ENCODE measurements at places on chromosomes 4 and X.

DNA sequence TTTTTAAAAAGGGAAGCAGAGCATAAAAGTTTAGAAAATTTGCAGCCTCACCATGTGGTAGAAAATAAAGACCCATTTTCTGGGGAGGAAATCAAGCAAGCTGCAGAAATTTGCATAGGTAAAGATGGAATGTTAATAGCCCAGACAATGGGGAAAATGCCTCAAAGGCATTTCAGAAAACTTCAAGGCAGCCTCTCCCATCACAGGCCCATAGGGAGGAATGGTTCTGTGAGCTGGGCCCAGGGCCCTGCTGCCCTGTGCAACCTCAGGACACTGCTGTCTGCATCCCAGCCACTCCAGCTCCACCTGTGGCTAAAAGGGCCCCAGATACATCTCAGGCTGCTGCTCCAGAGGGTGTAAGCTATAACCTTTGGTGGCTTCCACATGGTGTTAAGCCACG lies 137.9 kb downstream of the INPP4B start:
- DNase-seq = no peak

DNA sequence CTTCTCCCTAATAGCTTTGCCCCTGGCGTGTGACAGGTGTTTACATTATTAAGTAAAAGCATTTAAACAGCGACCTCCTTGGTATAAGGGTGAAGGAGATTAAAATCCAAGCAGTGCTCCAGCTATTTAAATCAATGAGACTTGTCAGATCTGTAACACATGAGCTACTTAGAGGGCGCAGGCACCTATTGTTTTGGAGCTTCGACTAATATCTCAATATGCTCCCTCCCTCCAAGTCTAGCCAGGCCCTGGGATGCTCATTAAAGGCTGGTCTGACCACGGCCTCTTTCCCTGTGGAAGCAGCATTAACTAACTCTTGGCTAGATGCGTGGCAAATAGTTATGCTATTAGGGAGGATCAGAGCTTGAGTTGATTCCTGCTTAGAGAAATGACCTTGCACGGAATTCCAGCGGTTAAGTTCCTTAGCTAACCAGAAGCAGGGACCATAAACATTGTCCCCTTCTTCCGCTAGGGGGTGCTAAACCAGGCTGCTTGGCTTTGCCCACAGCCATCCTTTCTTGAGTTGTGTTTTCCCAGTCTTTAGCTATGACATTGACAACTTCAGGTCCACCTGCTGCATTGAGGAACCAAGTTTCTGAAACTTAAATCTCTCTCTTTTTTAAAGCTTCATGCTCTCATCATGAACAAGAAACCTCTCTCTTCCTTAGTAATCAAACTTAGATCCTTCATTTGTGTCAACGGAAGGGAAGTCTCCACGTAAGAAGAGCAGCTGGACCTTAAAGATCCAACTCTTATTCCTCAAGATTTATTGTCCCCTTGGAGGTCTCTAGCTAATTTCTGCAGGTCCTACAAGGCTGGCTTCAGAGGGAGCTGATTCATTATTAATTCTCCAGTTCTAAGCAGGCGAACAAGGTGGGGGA lies 80.7 kb upstream of the IGFBP7 start:
- no peak for DNase-seq

GRCh38 chr4:77187322-77187721 lies 30.3 kb downstream of the CCNG2 start:
- no peak for DNase-seq

DNA sequence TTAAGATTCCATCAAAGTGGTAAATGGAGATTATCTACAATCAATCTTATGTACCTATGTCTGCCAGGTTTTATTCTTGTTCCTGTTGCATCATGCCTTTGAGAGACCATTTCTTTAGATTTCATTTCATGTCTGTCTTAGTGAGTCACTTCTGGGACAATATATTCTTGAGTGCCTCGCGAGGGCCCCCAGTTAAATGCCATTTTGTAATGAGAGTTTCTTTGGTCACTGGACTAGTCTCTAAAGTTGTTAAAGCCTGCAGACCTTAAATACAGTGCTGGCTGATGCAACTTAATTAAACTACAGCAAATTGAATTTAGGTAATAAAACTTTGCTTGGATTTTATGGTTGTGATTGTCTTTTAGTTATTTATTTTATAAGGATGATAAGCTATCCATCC lies 87.2 kb upstream of the PITX2 start:
- DNase-seq = no peak

GRCh38 chrX:10660171-10660570 lies 39.8 kb upstream of the MID1 start:
- DNase-seq = no peak

DNA sequence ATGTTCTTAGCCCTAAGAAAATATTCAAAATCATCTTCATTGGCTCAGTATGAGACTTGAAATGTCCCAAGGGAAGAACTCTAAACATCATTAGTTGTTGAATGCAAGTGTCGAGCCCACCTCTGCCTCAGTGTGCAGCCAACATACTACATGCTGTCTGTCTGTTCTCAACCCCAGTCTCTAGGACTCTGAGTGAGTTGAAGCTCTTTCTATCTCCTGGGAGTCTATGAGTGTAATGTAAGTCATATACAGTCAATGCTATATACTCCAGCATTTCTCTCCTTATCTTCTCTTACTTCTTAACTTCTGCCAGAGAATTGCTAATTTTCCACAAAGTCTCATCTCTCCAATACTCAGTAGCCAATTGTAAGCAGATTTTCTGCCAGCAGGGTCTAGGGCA lies 61.3 kb downstream of the SPATA18 start:
- no peak for DNase-seq

DNA sequence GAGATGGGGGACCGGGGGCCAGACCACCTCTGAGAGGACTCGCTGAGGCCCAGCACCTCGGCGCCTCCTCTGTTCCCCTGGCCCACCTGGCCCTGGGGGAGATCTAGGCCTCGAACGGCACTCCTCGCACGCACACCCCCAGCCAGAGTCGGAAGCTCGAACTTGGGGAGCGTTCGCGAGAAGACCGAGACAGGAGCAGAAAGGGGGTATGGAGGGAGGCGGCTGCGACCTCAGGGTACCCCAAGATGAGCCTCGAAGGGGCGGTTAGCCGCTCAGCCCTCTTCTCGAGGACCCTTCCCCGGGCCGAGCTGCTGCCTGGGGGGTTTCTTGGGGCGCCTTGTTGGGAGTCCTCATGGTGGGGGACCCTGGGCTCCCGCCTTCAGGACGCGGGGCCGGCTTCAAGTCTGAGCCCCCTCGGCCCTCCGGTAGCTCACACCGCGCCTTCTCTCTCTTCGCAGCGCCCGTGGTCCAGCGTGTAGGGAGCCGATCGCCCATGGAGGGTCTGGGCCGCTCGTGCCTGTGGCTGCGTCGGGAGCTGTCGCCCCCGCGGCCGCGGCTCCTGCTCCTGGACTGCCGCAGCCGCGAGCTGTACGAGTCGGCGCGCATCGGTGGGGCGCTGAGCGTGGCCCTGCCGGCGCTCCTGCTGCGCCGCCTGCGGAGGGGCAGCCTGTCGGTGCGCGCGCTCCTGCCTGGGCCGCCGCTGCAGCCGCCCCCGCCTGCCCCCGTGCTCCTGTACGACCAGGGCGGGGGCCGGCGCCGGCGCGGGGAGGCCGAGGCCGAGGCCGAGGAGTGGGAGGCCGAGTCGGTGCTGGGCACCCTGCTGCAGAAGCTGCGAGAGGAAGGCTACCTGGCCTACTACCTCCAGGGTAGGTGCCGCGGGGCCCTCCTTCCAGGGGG lies 706 bp downstream of the DUSP9 start:
- DNase-seq = no peak

- no peak for DNase-seq
These were observed 169.3 kb upstream of the NPY2R start for GRCh38 chr4:155039162-155039561.

DNA sequence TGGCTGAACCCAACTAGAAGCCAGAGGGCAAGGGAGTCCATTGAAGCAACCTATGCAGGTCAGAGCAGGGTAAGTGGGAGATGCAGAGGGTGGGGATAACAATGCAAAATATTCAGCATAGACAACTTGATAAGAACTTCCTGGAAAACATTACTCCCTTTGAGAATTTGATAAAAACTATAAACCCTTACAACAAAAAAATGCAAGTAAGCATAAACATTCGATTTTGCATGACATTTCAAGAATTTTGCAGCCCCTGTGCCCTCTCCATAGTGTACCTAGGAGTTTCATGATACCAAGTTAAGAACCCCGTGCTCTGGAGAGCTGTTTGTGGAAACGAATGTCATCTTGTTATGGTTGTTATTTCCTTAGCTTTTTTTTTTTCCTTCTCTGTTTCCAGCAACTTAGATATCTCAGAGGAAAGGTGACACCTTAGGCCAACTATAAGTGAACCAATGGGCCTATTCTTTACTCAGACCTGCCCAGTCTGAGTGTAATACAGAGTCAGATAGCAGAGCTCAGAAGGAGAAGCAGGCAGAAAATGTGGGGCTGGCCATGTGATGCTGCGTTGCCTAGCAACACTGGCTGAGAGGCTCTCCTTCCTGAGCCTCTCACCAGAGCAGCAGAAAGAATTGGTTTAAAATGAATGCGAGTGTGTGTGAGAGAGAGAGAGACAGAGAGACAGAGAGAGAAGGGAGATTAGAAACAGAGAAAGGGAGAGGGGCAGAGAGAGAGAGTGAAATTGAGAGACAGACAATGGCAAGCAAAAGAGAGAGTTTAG lies 36.7 kb upstream of the GABRQ start:
- no peak for DNase-seq

GRCh38 chrX:11209798-11210414 lies 83.3 kb upstream of the AMELX start:
- no peak for DNase-seq

DNA sequence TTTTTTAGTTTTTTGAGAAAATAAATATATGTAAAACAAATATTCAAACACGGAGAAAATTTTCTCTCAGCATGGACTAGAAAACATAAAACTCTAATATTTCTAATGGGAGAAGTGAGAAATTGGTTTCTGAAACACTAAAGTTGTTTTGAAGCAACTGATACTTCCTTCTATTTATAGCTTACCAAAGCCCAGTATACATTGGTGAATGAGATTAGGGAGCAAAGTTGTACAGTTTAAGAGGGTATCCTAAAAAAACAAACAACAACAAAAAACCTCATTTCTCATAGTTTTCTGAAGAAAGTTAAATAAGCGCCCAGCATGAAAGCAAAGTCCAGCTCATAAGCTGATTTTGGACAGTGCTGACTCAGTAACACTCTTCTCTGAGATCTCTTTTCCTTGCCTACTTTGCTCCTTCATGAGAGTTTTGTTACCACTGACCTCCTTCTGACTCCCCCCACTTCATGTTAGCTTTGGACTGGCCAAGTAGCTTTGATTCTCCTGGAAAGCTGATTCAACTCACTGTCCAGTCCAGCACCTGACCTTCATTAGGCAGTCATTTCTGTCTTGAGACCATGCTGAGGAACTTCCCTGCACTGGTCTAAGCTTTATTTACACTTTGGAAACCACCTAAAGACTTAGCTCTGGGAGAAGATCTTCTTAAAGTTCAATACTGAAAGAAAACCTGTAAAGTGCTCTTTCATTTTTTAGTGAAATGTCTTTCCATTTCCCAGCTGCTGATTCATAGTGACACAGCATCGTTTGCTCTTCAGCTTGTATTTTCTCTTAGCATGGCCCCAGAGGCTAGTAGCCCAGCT lies 21.8 kb upstream of the P2RY10 start:
- DNase-seq = no peak

- DNase-seq = peak; percentile 22
These were observed 58.5 kb downstream of the ASMT start for GRCh38 chrX:1673337-1673736.

DNA sequence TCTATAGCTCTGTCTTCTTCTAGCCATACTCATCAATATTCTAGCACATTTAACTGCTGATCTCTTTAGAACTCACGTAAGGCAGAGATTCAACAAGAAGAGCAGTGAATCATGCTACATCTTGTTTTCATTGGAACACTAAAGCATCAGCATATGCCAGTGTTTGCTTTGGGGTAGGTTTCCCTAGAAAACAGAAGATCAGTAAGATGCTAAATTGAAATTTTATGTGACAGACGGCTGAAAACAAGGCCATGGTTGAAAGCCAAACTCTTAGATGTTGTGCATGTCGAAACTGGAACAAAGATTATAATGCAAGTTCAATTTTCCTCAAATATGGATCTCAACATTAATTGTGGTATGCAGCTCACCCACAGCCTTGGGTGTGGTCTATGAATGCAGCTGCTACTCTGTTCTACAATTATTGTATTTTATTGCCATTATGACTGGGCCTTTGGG lies 107.6 kb downstream of the PDLIM5 start:
- DNase-seq = no peak

DNA sequence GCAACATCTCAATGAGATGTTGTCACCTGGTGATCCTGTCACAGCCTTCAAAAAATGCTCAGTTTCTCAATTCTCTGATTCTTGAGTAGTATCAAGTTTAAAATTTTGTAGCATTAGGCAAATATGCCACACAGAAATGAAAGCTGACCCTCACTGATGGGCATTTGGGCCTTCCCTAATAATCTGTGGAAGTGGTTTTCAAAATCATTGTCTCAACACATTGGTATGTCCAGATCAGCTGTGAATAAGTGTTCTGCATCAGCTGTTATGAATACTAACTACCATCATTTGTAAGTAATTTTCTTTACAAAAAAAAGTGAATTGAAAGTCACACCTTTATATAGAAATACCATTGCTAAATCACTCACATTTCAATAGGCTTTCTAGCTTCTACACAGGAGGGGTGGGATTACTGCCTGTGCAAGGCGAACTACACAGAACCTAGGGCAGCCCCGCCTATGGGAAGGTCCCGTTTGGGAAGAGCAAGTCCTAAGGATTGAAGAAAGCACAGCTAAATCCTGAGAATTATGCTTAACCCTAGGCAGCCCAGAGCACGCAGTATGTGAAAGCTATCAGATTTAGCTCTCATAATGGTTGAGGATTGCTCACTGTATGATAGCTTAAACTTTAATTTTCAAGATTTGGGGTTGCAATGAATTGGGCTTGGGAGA lies 73.4 kb downstream of the GPC3 start:
- no peak for DNase-seq

DNA sequence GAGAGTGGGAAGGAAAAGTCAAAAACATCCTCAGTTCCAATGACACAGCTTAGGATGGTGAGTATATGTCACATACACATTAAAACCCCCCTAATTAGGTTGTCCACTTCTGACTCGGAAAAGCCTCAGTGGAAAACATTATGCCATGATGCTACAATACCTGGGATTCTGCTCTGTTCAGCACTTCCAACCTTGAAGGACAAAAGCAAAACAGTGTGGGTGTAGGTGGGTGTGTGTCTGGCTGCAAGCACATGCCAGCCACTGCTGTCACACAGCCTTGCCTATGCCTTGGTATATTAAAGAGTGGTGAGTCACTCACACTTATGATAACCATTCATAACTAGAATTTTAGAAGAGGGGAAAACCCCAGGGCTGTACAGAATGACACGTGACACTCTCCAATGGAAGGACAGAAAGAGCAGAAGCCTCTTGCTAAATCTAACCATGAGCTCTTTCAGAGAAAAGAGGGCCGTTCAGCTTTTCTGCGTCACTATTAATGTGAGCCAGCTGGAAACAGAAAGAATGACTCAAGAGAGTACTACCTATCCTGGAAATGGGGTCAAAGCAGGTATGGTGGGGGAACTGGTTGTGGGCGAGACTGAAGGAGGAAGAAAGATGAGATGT lies 159.6 kb downstream of the TET2 start:
- DNase-seq = peak; percentile 58

- no peak for DNase-seq
These were observed 131.7 kb downstream of the REPS2 start for GRCh38 chrX:17078031-17078720.

Measured in upper lobe of right lung (tissue), 1 donor.